ENCODE measurements at places on chromosomes 12 and 14. TPM values are rescaled to one million over a fixed set of nuclear protein-coding genes. Genes with fewer than 3 reads are reported as not detected.

- no peaks in the 10 kb centered on the region for H3K36me3 ChIP-seq
- H3K27me3 ChIP-seq = no peaks in the 10 kb centered on the region
- no peak for DNase-seq
- peaks cover 24% of the 10 kb centered on the region for H3K4me1 ChIP-seq
- no peak overlapping the region for H3K27ac ChIP-seq
- no peak overlapping the region for H3K4me3 ChIP-seq
Measured at GRCh38 chr12:121294151-121294889, 2.2 kb downstream of the CAMKK2 start.

DNA sequence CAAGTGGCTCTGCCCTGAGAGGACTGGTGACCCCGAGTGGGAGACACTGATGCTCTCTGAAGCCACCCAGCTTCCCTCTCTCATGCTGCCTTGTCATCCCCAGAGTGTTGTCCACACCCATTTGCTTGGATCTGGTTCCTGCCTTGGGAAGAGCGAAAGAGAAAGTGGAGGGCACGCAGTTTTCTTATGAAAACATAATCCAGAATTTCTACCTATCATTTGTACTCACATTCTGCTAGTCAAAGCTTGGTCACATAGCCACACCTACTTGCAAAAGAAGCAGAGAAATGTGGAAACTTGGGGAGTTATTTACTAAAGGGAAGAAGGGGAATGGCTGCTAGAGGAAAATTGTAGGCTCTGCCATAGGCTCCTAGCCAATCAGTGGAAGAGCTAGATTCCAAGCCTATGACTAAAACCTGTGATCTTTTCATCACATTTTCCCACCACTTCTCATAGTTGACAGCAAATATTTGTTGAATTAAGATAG is 326.3 kb downstream of the ZFP36L1 start:
- no peaks in the 10 kb centered on the region for H3K36me3 ChIP-seq
- no peak overlapping the region for H3K4me3 ChIP-seq
- no peak for DNase-seq
- H3K27ac ChIP-seq = no peak overlapping the region
- H3K27me3 ChIP-seq = no peaks in the 10 kb centered on the region
- peaks cover 9% of the 10 kb centered on the region for H3K4me1 ChIP-seq

GRCh38 chr14:67919259-67920032 is 99.9 kb downstream of the RAD51B start:
- no peak overlapping the region for H3K4me3 ChIP-seq
- no peak overlapping the region for H3K27ac ChIP-seq
- H3K36me3 ChIP-seq = no peaks in the 10 kb centered on the region
- no peaks in the 10 kb centered on the region for H3K27me3 ChIP-seq
- no peaks in the 10 kb centered on the region for H3K4me1 ChIP-seq

GRCh38 chr12:42730291-42730690 is 140.7 kb upstream of the PRICKLE1 start:
- no peak overlapping the region for H3K4me3 ChIP-seq
- H3K27me3 ChIP-seq = no peaks in the 10 kb centered on the region
- no peaks in the 10 kb centered on the region for H3K36me3 ChIP-seq
- no peak overlapping the region for H3K27ac ChIP-seq
- no peak for DNase-seq

- no peaks in the 10 kb centered on the region for H3K27me3 ChIP-seq
- H3K27ac ChIP-seq = no peak overlapping the region
- no peaks in the 10 kb centered on the region for H3K36me3 ChIP-seq
- no peaks in the 10 kb centered on the region for H3K4me1 ChIP-seq
Measured at GRCh38 chr12:116346741-116347140, 69.2 kb upstream of the MED13L start.

- no peaks in the 10 kb centered on the region for H3K27me3 ChIP-seq
- no peaks in the 10 kb centered on the region for H3K36me3 ChIP-seq
- H3K4me1 ChIP-seq = peaks cover 10% of the 10 kb centered on the region
- H3K27ac ChIP-seq = no peak overlapping the region
Measured at GRCh38 chr12:58575256-58575655, 345.0 kb downstream of the LRIG3 start.

GRCh38 chr12:42166501-42166900 is 21.8 kb upstream of the GXYLT1 start:
- H3K4me3 ChIP-seq = no peak overlapping the region
- no peak for DNase-seq
- no peak overlapping the region for H3K27ac ChIP-seq
- H3K4me1 ChIP-seq = peaks cover 8% of the 10 kb centered on the region

GRCh38 chr12:14893506-14894250 is 8.0 kb upstream of the MGP start:
- no peaks in the 10 kb centered on the region for H3K27me3 ChIP-seq
- DNase-seq = peak; percentile 40
- H3K27ac ChIP-seq = peak overlapping the region; percentile 88
- no peak overlapping the region for H3K4me3 ChIP-seq

- H3K4me1 ChIP-seq = no peaks in the 10 kb centered on the region
- H3K4me3 ChIP-seq = no peak overlapping the region
- no peaks in the 10 kb centered on the region for H3K27me3 ChIP-seq
- no peak for DNase-seq
Measured at GRCh38 chr14:33556382-33557121, 394.3 kb downstream of the EGLN3 start.

DNA sequence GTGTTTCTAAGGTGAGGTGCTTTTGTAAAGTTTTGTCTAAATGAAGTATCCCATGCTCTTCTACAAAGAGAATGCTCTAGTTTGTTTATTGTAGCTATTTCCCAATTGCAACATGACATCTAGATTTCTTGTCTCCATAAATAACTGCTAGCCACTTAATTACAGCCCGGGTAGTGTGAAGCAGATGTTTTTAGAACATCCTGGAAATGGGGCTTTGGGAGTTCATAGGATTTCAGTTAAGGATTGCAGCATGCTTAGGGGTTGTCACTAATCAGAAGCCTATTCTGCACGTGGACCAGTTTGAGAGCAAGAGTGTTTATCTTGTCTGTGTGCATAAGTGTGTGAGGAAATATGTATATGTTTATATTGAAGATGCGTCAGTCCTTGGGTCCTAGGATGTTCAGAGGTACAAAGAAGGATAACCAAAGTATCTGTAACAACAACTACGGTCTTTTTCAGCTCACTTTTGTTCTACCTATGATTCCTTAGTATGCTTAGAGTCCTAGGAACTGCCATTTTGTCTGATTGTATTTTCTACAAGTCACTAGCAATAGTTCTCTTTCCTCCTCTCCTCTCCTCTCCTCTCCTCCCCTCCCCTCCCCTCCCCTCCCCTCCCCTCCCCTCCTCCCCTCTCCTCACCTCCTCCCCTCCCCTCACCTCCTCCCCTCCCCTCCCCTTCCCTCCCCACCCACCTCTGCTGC is 135.3 kb downstream of the ACSS3 start:
- no peak overlapping the region for H3K27ac ChIP-seq
- peaks cover 5% of the 10 kb centered on the region for H3K4me1 ChIP-seq

DNA sequence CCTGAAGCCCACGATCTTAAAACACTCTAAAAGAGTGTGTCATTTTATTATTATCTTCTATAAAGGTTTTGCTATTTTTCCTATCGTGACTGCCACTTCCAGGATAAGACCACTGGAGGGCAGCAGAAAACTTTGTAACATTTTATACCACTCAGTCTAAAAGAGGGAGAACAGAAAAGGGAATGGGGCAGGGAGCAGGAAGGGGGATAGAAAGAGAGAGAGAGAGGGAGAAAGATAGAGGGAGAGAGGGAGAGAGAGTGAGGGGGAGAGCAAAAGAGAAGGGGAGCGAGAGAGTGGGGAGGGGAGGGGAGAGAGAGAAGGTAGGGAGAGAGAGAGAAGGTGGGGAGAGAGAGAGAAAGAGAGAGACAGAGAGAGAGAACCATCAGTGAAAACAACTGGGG is 2.0 kb upstream of the ART4 start:
- no peak for DNase-seq
- H3K4me1 ChIP-seq = peaks cover 17% of the 10 kb centered on the region
- no peaks in the 10 kb centered on the region for H3K27me3 ChIP-seq
- H3K27ac ChIP-seq = no peak overlapping the region

GRCh38 chr12:87274594-87275245 is 754.5 kb downstream of the C12orf50 start:
- no peaks in the 10 kb centered on the region for H3K36me3 ChIP-seq
- no peak overlapping the region for H3K27ac ChIP-seq
- no peaks in the 10 kb centered on the region for H3K27me3 ChIP-seq
- no peaks in the 10 kb centered on the region for H3K4me1 ChIP-seq
- no peak for DNase-seq
- H3K4me3 ChIP-seq = no peak overlapping the region

DNA sequence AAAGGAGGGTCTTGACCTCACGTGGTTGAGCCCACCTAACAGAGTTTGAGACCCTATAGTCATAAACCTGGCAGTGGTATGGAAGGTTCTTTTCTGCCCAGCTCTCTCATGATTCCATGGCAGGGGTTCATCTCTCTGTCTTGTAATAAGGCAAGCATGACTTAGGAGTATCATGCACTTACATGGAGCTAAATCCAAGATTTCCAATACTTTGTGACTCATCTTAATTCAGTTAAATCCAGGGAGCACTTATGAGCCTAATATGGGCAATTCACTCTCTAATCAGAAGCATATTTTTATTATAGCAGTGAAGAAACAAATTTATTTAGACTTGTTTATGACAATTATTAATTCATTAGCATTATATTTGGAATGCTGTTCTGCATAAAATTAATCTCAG is 131.8 kb upstream of the CPSF6 start:
- no peaks in the 10 kb centered on the region for H3K36me3 ChIP-seq
- H3K27me3 ChIP-seq = no peaks in the 10 kb centered on the region
- no peak for DNase-seq

DNA sequence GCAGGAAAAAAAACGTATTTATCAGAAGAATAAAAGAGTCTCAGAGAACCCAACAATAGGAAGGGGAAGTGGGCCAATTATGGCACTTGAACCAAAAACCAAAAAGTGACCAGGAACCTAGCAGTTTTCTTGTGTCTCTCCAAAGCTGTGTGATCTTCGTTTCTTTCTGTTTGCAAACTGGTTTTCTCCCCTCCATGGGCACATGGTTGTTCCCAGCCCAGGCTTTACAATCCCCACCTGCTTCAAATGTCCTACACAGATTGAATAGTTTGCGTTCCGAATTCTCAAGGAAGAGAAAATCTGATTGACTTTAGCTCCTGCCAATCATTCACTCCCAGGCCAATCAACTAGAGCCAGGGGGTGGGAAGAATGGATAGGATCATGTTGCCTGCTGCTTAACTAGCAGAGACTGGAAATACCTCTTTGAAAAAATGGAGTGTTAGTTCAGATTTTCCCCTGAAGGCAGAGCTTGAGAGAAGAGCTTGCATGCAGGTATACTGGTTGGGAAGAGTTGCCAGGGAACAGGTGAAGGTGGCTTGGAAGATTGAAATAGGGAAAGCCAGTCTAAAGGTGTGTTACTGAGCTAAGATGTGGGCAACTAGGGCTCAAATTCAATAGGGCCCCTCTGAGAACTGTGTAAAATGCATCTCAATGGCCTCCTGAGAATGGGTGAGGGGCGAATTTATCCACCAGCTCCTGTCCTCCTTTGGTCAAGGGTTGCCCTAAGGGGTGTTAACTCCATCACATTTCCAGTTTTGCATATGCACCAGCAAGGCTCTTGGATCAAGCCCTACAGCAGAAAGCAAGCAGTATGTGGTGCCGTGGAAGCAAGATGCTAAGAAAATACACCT is 106.4 kb upstream of the SRRM4 start:
- no peaks in the 10 kb centered on the region for H3K36me3 ChIP-seq
- no peaks in the 10 kb centered on the region for H3K4me1 ChIP-seq
- no peak overlapping the region for H3K4me3 ChIP-seq

GRCh38 chr12:85476756-85477155 is 196.7 kb downstream of the ALX1 start:
- H3K36me3 ChIP-seq = no peaks in the 10 kb centered on the region
- no peaks in the 10 kb centered on the region for H3K4me1 ChIP-seq
- no peak overlapping the region for H3K4me3 ChIP-seq

- H3K27me3 ChIP-seq = no peaks in the 10 kb centered on the region
- H3K4me1 ChIP-seq = no peaks in the 10 kb centered on the region
- H3K4me3 ChIP-seq = no peak overlapping the region
- no peaks in the 10 kb centered on the region for H3K36me3 ChIP-seq
- H3K27ac ChIP-seq = no peak overlapping the region
Measured at GRCh38 chr14:28931999-28932398, 165.4 kb downstream of the FOXG1 start.

DNA sequence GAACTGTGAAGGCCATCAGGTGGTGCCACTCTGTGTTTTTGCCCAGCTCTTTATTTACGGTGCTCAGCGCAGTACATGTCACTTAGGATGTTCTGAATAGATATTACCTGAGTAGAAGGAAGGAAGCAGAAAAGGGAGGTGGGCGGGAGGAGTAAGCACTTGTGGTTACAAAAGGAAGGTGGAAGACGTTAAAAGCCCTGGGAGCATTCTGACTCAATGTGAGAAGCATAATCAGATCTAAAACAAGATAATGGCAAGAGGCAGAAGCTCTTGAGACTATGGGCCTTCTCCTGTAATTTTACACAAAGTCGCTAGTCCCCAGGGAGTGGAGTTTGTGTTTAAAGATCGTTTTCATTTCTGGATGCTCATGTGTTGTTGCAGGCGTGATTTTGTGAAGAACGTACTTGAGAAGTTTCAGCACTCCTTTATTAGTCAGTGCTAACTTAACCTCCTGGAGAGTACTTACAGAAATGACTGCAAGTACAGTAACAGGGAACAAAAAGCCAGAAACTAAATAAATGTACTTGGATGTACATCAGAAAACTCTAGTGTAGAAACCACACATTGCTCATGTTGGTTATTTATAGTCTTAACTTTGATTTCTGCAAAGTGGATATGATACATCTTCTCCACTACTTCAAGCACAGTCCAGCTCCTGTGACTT is 1523.5 kb downstream of the AACS start:
- H3K36me3 ChIP-seq = no peaks in the 10 kb centered on the region
- H3K27ac ChIP-seq = no peak overlapping the region
- no peaks in the 10 kb centered on the region for H3K27me3 ChIP-seq
- no peak for DNase-seq
- H3K4me1 ChIP-seq = no peaks in the 10 kb centered on the region

DNA sequence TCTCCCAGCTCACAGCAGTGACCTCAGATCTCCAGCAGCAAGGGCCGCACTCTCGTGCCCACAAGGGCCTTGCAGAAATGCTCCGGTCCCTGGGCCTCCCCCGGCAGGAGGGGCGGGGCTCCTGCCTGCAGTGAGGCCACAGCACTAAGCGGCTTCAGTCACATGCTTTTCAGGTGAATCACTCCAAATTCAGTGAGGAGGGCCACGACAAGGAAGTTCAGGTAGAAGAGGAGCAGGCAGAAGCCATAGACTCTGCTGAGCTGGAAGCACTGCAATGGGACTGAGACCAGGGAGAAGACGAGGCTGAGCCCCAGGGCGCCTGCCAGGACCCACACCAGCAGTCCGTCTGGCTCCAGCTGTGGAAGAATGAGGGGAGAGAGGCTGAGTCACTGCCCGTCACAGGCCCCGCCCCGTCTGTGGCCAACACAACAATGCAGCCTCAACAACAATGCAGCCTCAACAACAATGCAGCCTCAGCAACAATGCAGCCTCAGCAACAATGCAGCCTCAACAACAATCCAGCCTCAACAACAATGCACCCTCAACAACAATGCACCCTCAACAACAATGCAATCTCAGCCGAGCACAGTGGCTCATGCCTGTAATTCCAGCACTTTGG is 35.2 kb downstream of the SLC8B1 start:
- H3K4me3 ChIP-seq = no peak overlapping the region
- H3K27me3 ChIP-seq = no peaks in the 10 kb centered on the region
- H3K27ac ChIP-seq = peak overlapping the region; percentile 73
- no peaks in the 10 kb centered on the region for H3K36me3 ChIP-seq
- DNase-seq = no peak

The TMEM132C gene
- 10.5 TPM for total RNA-seq

The SLCO1C1 gene
- total RNA-seq = 7.1 TPM

The SARNP gene
- total RNA-seq = 59.4 TPM

The AICDA gene
- not detected for total RNA-seq

The KRT6B gene
- not detected for total RNA-seq

The CDCA3 gene
- 19.4 TPM for total RNA-seq

The CACNA1C gene
- 6.3 TPM for total RNA-seq

The BCL2L2 gene
- 87.3 TPM for total RNA-seq

The INSM2 gene
- not detected for total RNA-seq

The CCNB1IP1 gene
- total RNA-seq = 46.5 TPM

All from tibial nerve (tissue), 4 donors.